ENCODE measurements at places on chromosomes 2 and 18.
A peak's percentile ranks its signal among the peaks of the same experiment; 100 is the strongest.

DNA sequence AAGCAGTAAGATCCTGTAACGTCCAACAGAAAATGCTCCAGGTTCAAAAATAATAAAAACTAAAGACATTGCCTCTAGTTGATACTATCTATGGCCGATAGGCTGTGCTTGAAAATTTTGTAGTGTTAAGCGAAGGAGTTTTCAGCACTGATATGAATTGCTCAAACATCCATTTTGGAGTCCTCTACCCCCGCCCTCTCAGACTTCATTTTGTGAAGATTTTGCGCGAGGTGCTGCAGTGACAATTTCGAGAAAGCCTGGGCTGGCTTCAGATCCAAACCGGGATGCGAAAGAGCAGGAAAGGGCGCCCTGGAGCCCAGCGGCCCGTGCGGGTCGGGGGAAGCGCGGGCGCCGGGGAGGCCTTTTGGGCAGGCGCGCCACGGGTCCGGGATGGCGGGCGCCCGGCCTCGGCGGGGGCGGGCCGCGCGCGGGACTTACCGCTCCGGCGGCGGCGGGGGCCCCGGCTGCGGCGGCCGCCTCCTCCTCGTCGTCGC lies 1.8 kb downstream of the SP3 start:
- DNase-seq: peak; percentile 63

- no peak for DNase-seq
These were observed 197.4 kb upstream of the HDAC4 start for GRCh38 chr2:239598011-239598731.

DNA sequence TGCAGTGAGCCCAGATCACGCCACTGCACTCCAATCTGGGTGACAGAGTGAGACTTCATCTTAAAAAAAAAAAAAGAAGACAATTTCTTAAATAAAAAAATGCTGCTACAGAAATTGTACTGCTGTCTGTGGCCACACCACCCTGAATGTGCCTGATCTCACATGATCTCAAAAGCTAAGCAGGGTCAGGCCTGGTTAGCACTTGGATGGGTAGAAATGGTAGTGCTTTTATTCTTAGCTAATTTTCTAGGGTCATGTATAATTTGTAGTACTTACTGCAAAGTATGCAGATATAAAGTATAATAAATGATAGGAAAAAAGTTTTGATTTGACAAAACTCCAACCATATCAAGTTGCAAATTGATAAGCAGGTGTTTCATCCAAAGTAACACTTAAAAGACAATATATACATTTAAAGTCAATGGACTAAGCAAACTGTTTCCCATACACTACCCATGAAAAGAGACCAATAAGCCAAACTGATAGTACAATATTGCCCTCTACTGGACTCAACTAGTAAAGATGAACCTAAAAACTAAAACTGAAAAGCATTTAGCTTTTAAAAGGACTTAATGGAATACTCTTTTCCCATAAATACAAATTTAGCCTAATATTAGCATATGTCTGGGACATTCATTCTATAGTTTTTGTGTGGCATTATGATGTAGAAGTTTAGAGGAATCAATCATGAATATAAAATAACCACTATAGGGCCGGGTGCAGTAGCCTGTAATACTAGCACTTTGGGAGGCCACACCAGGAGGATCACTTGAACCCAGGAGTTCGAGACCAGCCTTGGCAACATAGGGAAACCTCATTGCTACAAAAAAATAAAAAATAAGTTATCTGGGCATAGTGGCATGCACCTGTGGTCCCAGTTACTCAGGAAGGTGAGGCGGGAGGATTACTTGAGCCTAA lies 18.6 kb upstream of the PEX13 start:
- peak; percentile 78 for DNase-seq

DNA sequence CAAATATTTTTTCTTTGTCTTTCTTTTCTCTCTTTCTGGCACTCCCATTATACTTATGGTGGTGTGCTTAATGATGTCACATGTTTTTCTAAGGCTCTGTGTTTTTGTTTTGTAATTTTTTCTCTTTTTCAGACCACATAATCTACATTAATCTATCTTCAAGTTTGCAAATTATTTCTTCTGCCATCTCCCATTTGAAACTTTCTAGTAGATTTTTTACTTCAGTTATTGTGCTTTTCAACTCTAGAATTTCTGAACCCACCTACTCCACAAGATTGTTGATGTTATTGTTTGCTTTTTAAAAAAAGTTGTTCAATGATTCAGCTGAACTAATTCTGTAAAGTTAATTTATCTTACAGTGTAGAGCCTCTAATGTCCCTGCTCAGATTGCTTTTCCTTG lies 121.4 kb downstream of the SCN3A start:
- no peak for DNase-seq

- DNase-seq: no peak
These were observed 78.2 kb downstream of the INPP4A start for GRCh38 chr2:98522854-98523253.

- no peak for DNase-seq
These were observed 87.2 kb downstream of the COBLL1 start for GRCh38 chr2:164754157-164755093.

DNA sequence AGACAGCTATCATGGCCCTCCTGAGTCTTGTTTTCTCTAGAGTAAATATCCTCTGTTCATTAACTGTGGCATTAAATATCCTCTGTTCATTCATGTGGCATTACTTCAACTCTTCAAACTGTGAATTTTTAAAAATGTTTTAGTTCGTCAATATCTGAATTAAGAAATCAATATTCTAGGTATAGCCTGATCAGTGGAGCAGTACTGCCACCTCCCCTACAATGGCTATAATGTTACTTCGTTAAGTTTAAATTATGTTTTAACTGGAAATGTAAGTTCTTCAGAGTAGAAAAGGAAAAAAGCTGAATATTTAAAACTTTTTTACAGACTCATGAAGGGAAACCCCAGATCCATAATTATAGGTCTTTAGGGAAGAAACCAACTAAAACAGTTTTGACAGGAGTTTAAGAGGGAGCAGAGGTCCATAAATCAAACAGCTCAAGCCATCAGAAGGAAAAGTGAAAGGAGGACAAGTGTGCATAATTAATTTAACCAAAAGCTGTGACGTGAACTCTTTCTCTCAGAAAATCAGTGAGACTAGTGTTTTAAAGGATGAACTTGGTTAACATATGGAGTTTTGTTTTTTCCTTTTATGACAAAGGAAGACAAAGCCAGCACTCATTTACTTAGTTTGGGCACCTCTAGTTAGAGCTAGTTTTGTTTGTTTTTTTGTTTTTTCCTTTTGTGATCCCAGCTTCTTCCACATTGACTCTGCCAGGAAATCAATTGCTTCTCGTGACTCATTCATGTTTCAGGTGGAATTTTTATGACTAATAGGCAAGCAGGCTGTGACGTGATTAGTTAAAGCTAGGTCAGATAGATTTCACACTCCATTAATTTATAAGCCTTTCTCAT lies 44.9 kb downstream of the RBBP8 start:
- DNase-seq: peak; percentile 83

GRCh38 chr2:113342650-113343049 lies 63.9 kb upstream of the PAX8 start:
- no peak for DNase-seq

- DNase-seq: peak; percentile 55
These were observed 62.9 kb upstream of the FAM110C start for GRCh38 chr2:108920-109809.

DNA sequence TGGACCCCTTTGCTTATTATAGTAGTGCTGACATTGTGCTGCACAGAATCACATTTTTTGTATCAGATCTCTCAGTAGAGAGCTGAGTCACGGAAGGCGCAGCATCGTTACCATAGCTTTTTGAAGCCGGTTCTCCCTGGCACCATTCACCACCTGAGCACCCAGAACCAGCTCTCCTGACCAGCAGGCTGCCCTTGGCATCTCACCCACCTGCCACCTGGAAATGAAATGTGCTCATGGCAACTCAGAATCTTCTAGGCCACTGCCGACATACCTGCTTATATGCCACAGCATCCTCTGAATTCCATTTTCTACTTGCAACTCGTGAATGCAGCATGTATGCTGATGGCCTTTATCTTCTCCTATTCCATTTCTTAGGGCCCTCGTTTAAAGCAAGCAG lies 62.7 kb downstream of the COA5 start:
- no peak for DNase-seq

GRCh38 chr2:204892506-204893255 lies 347.4 kb downstream of the PARD3B start:
- peak; percentile 24 for DNase-seq

DNA sequence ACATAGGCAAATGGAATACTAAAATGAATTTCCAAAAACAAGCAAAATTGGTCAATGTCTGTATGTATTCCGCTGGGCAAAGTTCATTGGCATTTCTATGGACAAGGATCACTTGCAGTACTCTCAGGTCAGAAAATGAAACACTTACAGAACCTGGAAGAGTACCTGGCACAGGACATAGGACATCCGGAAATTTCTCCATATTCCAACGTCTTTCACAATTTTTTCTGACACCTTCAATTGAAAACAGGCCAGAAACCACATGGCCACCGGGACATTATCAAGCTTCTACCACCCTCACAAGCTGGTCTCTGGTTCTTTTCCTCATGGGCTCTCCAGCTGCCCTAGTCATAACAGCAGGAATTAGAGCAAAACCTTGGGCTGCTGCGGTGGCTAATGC lies 96.9 kb upstream of the MSH6 start:
- DNase-seq: no peak

- DNase-seq: no peak
These were observed 1009.9 kb upstream of the KLHL29 start for GRCh38 chr2:22375096-22375495.

DNA sequence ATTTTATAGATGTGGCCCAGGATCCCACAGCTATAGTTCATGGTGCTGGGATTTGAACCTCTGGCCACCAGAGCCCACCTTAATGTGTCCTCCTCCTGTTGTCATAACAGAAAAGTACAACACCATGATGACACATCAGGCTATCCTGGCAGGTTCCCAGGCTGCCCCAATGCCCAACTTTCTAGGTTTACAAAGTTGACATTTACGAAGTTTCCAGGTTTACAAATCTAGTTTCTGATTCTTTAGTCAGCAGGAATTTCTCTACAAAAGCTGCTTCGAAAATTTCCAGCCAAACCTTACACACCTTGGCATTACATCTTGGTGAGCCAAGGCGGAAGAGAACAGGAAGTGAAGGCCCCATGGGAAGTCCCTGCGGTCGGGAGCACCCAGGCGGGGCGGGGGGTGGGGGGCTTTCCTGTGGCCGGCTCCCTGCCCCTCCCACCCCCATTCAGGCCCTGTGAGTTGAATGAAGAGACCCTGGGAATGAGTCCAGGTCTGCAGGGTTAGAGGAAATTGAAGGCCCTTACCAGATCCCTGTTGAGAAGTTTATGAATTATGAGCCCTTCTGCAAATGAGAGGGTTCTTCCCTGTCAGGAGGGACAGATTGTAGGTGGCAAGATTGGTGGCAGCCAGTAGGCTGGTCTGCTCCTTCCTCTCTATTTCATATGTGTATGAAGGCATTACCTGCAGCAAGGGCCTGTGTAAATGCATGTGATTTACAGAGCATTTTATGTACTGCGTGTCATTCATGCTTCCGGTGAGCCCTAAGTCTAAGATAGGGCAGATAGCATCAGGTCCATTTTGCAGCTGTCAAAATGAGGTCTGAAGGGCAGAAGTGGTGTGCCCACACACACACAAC lies 11.1 kb upstream of the IL1RN start:
- DNase-seq: peak; percentile 72

GRCh38 chr2:42928161-42928691 lies 135.8 kb upstream of the HAAO start:
- DNase-seq: no peak

- no peak for DNase-seq
These were observed 27.9 kb upstream of the SPTBN1 start for GRCh38 chr2:54428108-54428831.

DNA sequence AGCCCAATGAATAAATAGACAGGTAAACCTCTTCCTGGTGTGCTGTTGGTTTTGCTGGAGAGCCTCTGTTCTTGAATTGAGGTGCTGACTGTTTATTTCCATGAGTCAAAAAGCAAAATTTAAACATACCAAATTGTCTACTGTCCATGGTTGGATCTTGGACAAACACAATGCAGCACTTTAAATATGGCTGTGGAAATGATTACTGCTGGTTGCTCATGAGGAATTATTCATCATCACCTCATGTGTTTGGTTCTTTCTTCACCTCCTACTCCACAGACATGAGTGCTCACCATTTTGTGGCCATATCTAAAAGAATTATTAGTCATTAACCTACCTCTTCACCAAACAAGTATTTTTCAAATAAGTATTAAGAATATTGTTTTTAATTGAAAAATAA lies 85.3 kb upstream of the GALNT5 start:
- DNase-seq: peak; percentile 43

GRCh38 chr2:17085546-17086202 lies 420.0 kb upstream of the CYRIA start:
- DNase-seq: no peak
